ENCODE measurements at places on chromosomes 4 and X.
A peak's percentile ranks its signal among the peaks of the same experiment; 100 is the strongest.

DNA sequence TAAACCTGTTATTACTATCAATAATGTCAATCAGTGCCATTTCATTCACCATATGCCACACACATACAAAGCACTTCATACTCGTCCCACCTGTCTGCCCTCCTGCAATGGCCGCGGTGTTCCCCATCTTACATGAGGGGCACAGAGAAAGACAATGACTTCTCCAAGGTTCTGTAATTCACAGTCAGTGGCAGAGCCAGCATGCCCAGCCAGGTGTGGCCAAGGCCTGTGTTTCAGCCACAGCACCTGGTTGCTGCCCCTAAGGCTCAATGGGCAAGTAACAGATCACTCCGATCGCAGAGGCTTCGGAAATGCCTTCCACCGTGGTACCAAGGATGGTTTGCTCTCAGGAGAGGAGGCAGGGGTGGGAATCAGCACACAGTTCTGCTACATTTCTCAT is 10.9 kb downstream of the AFAP1 start:
- no peak for DNase-seq

GRCh38 chr4:77930154-77930639 is 67.6 kb downstream of the MRPL1 start:
- DNase-seq, result no peak

GRCh38 chrX:154730253-154730891 is 20.5 kb downstream of the GAB3 start:
- no peak for DNase-seq

GRCh38 chr4:88737307-88737941 is 39.8 kb upstream of the NAP1L5 start:
- no peak for DNase-seq

GRCh38 chr4:113641025-113641431 is 120.5 kb downstream of the CAMK2D start:
- DNase-seq, result no peak

GRCh38 chrX:23286731-23287130 is 47.9 kb upstream of the PTCHD1 start:
- no peak for DNase-seq

- DNase-seq, result no peak
These were observed 52.7 kb upstream of the FTHL17 start for GRCh38 chrX:31124536-31124935.

DNA sequence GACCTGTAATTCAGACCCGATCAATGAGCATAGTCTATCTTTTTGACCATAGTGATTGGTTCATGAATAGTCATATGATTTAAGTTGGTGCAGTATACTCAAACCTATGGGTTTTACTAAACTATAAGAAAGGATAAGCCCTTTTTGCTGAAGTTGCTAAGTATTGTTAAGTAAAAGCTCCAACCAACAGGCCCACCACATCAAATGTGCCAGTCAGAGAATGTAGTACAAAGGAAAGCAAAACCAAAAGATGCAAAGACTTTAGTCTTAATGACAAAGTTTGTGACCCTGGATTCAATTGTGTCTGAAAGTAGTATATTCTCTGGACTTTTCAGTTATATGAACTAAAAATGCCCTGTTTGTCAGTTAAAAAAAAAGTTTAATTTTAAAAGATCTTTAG is 208.1 kb upstream of the TET2 start:
- DNase-seq, result no peak

DNA sequence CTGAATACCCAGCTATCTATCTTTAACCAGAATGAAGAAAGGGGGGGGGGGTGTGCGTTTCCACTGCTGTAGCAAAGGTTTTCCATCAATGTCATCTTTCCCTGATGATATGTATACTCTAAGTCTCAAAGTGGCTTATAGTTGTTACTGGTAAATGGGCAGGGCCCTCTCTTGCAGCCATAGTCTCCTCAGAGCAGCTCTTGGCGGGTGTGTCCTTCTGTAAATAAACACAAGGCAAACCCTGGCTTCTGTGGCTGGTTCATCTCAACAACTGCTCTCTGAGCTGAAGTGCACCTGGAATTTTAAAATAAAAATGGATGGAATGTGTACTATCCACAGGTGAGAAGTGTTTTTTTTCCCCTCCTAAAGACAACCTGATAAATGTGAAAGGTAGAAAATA is 57.5 kb upstream of the SCML1 start:
- DNase-seq, result no peak

DNA sequence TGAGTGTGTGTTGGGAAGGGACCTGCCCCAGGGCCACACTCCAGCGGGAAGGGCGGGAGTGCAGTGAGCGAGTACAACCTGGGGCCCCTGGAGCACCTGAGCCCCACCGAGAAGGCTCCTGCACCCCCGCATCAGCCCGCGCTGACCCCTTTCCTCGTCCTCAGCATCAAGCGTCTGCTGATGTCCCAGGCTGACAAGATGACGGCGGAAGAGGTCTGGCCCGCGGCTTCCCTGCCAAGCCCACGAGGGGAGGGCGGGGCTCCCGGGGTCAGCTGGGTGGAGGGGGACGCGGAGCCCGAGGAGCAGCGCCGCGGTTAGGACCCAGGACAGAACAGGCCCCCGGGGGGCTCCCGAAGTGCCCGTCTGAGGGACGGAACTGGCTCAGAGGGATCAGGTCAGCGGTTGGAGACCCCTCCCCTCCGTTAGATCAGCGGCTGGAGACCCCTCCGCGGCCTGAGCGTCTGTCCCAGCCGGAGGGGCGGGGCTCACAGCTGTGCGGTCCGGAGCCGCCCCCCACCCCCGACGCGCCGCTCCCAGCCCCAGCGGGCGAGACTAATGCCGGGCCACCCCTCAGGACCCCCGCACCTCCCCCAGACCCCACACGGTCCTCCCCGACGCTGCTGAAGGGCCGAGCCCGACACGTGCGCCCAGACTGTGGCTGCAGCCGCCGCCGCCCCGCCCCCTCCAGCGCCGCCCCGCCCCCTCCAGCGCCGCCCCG is 6.7 kb downstream of the MYL5 start:
- no peak for DNase-seq

- no peak for DNase-seq
These were observed 22.7 kb upstream of the SRD5A3 start for GRCh38 chr4:55323375-55323774.

DNA sequence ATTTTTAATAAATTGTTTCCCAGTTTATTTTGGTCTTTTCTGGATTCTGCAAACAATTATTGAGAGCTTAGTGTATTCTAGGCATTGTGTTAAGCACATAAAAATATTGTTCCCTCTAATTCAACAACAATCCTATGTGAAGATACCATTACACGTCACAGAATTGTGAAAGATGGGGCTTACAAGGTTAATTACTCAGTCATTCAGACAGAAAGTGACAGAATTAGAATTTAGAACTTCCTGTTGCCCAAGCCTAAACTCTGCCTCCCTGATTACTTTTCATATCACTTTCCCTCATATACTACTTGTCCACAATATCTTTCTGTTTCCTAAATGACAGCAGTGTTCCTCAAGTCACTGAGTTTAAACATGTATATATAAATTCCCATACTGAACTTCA is 186.7 kb upstream of the VEGFC start:
- no peak for DNase-seq

DNA sequence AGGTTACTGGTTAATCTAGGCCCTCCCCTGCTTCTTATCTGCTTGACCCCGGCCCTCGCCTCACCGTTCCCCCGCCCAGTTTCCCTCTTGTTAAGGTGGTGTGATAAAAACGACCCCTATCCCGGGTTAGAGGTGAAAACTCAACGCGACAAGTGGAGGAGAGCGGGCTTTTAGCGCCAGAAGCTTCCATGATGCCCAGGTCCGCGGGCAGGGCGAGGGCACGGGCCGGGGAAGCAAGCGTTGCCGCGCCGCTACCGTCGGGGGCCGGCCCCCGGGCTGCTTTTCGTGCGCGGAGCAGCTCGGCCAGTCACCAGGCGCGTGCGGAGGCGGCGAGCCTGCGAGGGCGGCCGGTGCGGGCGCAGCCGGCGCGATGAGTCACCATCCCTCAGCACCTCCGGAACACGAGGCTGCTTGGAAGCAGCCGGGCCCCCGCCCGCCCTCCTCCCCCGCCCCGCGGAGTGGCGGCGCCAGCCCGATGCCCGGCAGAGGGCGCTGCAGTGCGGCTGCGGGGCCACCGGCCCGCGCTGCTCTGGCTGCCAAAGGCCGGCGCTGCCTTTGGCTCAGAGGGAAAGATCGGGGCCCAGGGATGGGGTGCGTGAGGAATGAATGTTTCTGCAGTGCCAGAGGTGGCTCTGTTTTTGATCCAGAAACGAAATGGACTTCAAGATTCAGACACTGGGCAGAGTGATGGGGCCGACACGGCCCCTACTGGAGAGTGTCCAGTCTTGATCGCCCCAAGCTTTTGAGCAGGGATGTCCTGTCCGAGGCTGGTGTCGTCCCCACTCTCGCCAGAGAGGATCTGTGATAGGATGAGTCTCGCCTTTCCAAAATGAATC is 107.8 kb downstream of the NHSL2 start:
- peak; percentile 53 for DNase-seq

- no peak for DNase-seq
These were observed 58.0 kb downstream of the FGF16 start for GRCh38 chrX:77505227-77505626.

- DNase-seq, result no peak
These were observed 26.6 kb downstream of the NFKB1 start for GRCh38 chr4:102527695-102528283.

DNA sequence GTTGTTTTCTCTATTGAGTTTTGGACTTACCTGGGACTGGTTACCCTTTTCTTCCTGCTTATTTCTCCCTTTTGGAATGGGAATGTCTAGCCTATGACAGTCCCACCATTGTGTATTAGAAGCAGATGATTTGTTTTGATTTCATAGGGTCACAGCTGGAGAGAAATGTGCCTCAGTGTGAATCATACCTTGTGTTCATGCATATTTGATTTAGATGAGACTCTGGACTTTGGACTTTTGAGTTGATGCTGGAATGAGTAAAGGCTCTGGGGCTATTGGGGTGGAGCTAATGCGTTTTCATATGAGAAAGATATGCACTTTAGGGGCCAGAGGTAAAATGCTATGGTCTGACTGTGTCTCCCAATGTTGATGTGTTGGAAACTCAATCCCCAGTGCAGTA is 30.5 kb upstream of the TEX13C start:
- no peak for DNase-seq

DNA sequence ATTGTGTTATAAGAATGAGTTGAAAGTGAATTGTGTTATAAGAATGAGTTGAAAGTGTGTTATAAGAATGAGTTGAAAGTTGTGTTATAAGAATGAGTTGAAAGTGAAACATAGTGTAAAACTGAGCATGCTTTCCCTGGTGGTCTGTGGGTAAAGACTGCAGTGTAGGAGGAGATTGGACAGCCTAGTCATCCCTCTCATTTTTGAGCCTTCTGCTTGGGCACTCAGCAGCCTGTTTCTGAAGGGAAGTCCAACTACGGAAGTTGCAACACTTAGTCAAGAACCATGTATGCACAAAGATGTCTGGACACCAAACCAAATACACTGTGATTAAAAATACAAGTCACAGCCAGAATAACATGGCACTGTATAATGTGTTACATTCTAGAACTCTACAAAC is 72.6 kb downstream of the ANK2 start:
- no peak for DNase-seq

- DNase-seq, result no peak
These were observed 10.6 kb upstream of the PYURF start for GRCh38 chr4:88533937-88534750.

GRCh38 chr4:186192066-186192612 is 772 bp downstream of the CYP4V2 start:
- DNase-seq, result peak; percentile 76

- DNase-seq, result no peak
These were observed 738.1 kb upstream of the PRKX start for GRCh38 chrX:4451591-4451990.

- no peak for DNase-seq
These were observed 77.2 kb downstream of the REPS2 start for GRCh38 chrX:17023661-17024060.

GRCh38 chr4:158786121-158786601 is 17.3 kb downstream of the FNIP2 start:
- peak; percentile 45 for DNase-seq

DNA sequence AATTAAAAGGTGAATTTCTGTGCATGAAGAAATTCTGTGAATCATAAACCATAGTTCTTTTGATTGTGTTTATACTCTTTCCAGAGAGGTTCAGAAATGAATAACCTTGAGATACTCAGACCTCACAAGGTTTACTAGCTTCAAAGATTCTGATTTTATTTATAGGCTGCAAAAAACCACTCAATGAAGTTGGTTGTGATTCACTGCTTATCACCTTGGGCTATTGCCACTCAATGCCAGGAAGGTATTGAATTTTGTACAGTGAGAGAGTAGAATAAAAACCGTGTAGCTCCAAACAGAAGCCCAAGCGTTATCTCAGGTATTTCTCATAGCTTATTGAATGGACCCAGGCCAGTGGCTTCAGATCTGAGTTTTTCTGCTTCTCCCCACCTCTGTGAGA is 118.7 kb downstream of the FHIP1A start:
- no peak for DNase-seq

DNA sequence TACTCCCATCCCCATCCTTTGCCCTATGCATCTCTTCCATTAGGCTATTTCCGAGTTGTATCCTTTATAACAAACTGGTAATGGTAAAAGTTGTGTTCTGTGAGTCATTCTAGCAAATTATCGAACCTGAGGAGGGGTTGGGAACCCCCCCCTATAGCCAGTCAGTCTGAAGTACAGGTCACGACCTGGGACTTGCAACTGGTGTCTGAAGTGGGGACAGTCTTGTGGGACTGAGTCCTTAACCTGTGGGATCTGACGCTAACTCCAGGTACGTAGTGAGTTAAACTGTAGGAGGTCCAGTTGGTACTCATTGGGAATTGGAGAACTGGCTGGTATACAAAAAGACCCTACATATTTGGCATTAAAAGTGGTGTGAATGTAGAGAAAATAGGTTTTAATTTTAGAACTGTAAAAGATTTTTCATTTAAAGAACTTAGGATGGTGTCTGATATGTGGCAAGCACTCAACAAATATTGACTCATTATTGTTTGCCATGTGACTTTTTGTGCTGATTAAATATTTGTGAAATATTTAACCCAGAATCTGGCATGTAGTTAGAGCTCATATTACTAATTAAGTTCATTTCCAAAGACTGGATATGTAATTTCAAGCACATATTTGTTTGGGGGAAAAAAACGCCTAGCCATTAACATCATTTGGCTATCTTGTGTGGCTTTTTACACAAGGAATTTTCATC is 50.7 kb downstream of the CHST7 start:
- DNase-seq, result no peak

DNA sequence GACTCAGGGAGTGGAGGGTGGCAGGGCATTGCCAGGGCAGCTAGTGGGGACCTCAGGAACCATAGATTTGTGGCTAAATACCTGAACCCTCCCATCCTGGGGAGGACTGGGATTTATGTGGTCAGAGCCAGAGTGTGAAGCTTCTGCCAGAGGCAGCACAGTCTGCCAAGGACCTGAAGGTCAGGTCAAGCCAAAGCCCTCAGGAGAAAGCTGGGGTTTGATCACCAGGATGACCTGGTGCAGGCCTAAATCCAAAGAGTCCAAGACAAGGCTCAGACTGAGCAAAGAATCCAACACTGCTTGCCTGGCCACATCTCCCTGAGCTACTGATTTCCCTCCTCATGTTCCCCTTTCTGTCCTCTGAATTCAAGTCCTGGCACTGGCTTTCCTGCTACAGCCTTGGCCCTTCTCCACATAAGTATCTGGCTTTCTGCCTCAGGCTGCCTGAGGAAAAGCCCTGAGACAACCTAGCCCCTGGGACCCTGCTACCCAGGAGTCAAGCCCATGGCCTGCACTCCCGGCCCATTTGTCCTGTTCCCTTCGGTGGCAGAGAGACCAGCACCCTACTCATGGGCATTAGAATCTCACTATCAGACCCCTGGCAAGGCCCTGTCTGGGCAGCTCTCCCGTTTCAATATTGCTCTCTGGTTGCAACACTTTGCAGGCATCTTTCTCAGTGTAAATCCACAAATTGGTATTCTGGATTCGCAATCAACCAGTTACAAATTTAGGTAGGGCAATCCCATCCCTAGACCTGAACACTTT is 39.3 kb upstream of the SLC25A43 start:
- no peak for DNase-seq

- DNase-seq, result peak; percentile 71
These were observed 680.4 kb downstream of the DMD start for GRCh38 chrX:32530802-32531403.
